ENCODE measurements at places on chromosomes 7 and 10. TPM values are rescaled to one million over a fixed set of nuclear protein-coding genes. Genes with fewer than 3 reads are reported as not detected.

The SLC39A12 gene
- not detected for total RNA-seq

The FFAR4 gene
- not detected for total RNA-seq

The COL28A1 gene
- total RNA-seq = 2.4 TPM

The OPN1SW gene
- not detected for total RNA-seq

The GSTK1 gene
- total RNA-seq = 99.4 TPM

The AKR1C8 gene
- total RNA-seq = not detected

The TMEM229A gene
- total RNA-seq = 7.1 TPM

The ADAM22 gene
- total RNA-seq = 87.5 TPM

The NRG3 gene
- total RNA-seq = 0.27 TPM

The TMEM196 gene
- total RNA-seq = not detected
